ENCODE measurements at places on chromosomes 3 and 15.
A peak's percentile ranks its signal among the peaks of the same experiment; 100 is the strongest.

GRCh38 chr3:193016437-193016901 lies 98.8 kb upstream of the MB21D2 start:
- DNase-seq = peak; percentile 43

GRCh38 chr15:94951538-94951937 lies 720.2 kb downstream of the MCTP2 start:
- DNase-seq = no peak

DNA sequence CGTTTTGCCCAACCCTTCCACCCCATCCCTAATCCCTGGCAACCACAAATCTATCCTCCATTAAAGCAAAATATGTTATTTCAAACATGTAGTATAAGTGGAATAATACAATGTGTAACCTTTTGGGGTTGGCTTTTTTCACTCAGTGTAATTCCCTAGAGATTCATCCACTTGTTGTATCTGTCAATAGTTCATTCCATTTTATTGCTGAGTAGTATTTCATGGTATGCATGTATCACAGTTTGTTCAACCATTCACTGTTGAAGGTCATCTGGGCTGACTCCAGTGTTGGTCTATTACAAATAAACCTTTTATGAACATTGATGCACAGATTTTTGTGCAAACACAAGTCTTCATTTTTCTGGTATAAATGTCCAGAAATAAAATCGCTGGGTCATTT lies 38.8 kb downstream of the BSN start:
- no peak for DNase-seq

DNA sequence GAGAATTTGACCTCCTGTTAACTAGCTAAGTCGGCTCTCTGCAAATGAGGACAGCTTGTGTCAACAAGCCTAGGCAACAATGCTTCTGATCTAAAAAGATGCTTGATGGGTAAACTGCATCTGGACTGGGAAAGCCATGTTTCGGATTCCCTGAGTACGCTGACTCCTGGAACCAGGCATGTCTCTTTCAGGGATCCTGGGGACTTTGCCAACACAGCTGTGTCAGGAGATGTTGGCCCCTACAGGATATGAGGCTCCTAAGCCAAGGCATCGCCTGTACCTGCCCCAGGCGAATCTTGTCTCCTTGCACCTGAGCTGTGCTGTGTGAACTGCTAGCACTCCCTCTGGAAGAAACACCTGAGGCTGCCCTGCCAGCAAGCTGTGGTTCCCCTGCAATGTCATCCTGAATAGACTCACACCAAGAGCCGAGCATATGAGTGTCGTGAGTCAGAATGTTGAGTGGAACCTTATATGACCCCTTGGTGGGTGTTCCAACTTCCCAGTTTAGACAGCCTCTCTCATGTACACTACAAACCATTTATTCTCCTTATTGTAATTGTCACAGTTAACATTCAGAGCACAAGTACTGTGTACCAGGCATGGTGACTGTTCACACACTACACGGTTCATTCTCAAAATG lies 17.0 kb downstream of the EOGT start:
- DNase-seq = no peak

DNA sequence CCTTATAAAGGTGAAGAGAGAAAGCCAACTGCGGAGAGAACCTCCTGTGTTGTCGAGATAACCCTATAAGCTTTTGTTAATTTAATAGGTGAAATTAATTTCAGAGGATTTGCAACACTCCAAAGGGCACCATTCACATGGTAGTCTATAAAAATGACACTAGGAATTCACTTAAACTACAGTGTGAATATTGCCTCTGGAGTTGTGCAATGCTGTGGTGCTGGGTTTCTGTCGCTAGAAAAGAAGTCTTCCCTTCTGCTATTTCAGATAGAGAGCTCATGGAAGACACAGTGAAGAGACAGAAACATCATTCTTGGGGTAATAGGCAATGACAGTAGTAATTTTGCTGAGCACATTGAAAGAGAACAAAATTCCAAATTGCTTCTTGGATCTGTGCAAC lies 28.8 kb upstream of the PROK2 start:
- no peak for DNase-seq

GRCh38 chr3:186843039-186843432 lies 526 bp downstream of the ADIPOQ start:
- no peak for DNase-seq

GRCh38 chr3:99891610-99892285 lies 74.1 kb downstream of the CMSS1 start:
- DNase-seq = no peak

GRCh38 chr15:73650416-73651126 lies 17.4 kb upstream of the NPTN start:
- no peak for DNase-seq
